ENCODE measurements at places on chromosomes 3 and 15.

- no peak for DNase-seq
Measured at GRCh38 chr3:140577911-140578310, 100.0 kb upstream of the TRIM42 start.

GRCh38 chr15:33584797-33585196 lies 274.0 kb downstream of the RYR3 start:
- no peak for DNase-seq

GRCh38 chr15:73366766-73367623 lies 1.8 kb downstream of the HCN4 start:
- no peak for DNase-seq

- DNase-seq = no peak
Measured at GRCh38 chr15:51310064-51310463, 28.3 kb downstream of the CYP19A1 start.

DNA sequence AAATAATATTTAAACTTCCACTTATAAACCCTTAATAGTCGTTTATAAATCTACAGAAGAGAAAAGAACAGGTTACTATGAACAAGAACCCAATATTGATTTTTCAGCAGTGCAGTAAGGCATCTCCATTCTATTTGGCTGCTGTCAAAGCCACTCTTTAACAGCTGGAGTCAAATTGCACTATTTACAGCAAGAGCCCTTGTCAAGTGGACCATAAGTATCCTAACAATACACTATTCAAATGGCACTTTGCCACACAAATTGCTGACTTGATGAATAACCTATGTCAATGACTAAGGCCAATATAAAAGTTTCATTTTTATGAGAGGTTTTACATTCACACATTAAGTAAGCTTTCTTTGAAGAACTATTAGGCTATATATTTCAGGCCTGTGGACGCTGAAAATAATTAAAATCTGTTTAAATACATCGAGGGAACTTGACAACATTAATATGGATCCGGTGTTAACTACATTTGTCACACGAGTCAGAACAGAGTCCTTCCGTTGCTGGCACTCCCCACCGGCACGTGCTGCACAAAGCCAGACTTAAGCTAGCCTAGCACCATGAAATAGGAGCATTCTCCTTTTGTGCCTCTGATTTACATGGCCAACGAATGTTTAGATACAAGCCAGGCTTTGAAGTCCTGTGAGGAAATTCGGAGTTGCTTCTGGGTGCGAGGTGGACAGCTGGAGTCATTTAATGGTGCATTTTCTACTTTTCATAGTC lies 100.5 kb downstream of the WDR72 start:
- no peak for DNase-seq

DNA sequence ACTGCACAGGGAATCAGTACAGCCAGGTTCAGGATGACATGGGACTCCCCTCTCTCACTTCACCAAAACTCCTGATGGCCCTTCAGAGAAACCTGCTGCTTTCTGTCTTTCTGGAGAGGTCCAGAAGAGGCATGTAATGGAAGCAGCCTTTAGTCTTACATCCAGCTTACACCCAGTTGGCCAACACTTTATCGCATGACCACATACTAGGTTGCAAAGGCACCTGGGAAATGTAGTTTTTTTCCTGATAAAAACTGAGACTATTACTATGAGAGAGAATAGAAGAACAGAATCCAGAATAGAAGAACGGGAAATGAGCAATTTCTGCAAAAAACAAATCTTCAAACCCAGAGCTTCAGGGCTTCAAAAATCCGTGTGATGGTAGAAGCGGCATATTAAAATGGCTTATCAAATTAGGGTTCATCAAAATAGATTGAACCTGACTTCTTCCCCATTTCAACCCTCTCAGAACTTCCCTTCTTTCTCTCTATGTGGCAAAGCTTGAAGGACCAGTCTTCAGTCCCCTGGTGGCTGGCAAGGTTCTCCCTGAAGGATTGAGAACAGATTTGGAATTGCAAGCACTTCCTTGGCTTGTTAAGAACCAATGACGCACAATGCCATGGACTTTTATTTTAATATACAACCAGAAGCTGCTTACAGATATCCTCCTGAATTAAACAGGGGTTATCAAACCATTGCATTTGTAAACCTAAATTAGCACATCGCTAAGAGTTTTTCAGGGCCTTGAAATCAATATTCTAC lies 34.4 kb downstream of the CORO2B start:
- no peak for DNase-seq

DNA sequence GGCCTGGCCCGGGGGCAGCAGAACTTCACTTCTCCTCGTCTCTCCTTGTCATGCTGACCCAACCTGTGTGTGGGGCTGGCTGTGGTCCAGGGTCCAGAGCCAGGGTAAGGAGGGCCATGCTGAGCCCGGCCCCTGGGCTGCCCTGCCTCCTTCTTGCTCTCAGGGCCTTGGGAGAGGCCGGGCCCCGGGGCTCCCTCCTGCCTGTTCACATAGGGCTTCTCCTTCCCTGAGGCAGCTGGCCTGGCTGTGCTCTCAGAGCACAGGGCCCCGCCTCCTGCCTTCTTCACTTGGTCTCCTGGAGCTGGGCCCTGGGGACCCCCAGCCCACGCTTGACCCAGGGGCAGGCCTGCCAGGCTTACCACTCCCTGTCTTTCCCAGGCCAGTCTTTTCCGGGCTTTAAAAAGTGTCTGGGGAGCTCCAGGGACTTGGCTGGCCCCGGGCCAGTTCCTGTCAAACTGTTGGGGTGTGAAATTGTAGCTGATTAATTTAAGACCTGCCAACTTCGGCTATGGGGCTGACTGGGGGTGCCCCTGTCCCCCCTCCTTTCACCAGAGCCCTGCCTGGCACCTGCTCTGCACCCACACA lies 11.8 kb downstream of the PLXNA1 start:
- no peak for DNase-seq

- no peak for DNase-seq
Measured at GRCh38 chr15:84857418-84858004, 27.0 kb upstream of the SLC28A1 start.

DNA sequence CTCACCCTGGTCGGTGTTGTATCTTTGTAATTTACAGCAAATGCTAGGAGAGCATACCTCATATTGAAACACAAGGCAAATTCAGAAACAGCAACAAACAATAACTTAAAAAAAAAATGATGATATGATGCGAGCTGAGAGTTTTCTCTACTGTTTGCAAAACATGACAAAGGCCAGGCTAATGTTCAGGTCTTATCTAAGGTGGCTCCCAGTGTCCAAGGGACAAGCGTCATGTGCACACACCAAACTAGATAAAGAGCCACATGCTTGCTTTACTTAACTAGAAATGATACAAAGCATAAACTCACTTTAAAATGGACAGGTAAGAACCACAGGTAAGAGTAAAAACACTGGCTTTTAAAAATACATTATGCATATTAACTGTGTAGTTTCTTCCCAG lies 375.9 kb downstream of the FOXP1 start:
- no peak for DNase-seq

GRCh38 chr3:72483554-72484104 lies 364.6 kb downstream of the SHQ1 start:
- no peak for DNase-seq

GRCh38 chr3:121574449-121574848 lies 6.7 kb downstream of the ARGFX start:
- DNase-seq = no peak

DNA sequence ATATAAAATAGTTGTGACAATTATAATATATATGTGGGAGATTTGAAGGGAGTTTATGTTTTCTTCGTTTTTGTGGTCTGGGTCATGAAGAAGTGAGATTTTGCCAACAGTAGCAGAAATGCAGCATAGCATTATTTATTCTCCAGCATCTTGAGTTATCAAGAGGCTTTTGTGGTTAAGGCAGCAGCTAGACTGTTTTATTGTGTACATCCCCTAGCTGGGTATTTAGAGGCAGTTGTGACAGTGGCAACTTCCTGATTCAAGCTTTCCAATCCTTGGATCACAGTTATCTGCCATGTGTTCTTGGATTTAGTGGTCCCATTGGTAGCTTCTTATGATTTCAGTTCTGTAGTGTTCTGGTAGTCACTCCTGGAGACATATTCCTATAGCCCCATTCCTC lies 29.0 kb downstream of the ARIH1 start:
- no peak for DNase-seq

DNA sequence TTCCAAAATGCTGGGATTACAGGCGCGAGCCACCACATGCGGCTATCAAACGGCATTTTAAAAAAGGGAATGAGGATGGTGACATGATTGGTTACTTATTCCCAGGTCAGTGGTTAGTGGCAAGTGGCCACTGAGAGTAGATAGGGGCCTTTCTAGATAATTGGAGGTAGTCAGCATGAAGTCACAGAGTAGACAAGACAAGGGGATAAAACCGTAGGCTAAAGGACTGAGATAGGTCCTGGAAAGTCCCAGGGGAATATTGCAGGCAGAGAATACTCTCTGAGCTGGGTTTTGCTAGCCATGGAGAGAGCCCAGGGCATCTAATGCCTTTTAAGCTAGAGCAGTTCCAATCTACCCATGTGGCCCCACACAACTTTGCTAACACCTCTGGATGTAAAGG lies 52.2 kb downstream of the KCNAB1 start:
- no peak for DNase-seq

GRCh38 chr3:157542711-157543500 lies 39.7 kb upstream of the VEPH1 start:
- DNase-seq = no peak

Measured in naive thymus-derived CD8-positive, alpha-beta T cell (primary cell).